ENCODE measurements at places on chromosomes 2 and 18.

DNA sequence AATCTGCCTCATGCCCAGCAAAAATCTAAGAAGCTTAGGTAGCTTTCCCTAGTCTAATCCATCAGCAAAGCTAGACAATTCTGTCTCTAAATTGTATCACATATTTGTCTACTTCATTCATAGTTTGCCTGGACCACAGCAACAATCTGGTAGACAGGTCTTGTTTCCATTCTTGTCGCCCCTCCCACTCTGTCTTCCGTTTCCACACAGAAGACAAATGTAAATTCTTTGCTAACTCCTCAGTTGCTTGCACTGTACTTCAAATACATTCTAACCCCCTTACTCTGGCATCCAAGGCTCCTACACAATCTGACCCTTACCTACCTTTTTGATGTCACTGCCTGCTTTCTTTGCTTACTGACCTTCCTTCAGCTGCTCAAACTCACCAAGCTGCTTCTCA lies 40.1 kb downstream of the THUMPD2 start:
- no peak for DNase-seq

GRCh38 chr2:113252047-113252590 lies 26.6 kb downstream of the PAX8 start:
- DNase-seq, result no peak

GRCh38 chr2:230473378-230473777 lies 57.4 kb downstream of the SP100 start:
- no peak for DNase-seq

DNA sequence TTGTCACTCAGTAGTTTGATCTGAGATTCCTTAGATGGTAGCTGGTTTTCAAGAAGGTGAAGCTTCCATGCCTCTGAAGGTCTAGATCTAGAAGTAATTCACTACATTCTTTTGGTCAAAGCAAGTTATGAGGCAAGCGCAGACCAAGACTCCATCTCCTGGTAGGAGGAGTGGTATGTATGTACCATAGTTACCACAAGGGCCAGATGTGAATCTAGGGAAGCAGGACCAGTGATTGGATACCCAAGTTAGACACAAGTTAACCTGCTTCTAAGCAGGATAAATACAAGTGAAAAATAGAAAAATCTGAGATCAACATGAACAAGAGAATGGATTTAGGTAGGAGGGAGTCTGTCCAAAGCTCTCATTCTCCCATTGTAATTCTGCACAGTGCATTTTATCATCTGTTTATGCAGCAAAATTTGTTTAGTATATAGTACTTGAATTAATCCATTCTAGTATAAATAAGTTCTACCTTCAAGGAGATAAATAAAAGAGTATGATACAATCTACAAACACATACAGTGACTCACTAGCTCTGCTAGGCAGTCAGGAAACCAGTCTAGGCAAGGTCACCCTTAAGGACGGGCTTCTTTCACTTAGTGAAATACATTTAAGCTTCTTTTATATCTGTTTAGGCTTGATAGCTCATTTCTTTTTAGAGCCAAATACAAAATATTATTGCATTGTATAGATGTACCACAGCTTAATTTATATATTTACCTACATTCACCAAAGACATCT lies 14.2 kb upstream of the DOCK10 start:
- DNase-seq, result no peak

- no peak for DNase-seq
Measured at GRCh38 chr2:65050931-65051330, 5.3 kb upstream of the CEP68 start.

DNA sequence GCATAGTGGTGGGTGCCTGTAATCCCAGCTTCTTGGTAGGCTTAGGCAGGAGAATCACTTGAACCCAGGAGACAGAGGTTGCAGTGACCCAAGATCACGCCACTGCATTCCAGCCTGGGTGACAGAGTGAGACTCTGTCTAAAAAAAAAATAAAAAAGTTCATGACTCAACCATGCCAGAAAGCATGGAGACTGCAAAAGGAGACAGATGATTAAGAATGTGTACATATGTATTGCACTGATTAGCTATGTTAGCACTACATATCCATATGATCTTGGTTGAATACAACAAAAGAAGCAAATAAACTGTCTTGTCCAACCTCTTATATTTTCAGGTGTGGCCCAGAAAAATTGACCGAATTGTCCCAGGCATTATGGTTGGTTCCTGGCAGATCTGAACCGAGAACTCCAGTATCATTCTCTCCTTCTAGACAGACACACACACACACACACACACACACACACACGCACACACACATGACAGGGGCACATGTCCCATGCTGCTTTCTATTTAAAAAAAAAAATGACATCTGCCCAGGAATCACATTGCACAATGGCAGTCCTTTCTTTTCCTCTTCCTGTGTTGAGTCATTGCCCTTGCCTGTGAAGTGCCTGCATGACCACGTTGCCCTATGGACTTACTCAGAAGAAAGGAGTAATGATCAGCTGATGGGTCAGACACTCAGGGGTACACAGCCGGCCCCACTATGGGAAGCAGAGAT lies 65.6 kb downstream of the MYCN start:
- no peak for DNase-seq

Data from stimulated activated CD8-positive, alpha-beta memory T cell treated with anti-CD3 and anti-CD28 coated beads, Interleukin-2, amount 100 ng/mL, for 48 hours (primary cell).